ENCODE measurements at places on chromosomes 3 and 15. TPM values are rescaled to one million over a fixed set of nuclear protein-coding genes. Genes with fewer than 3 reads are reported as not detected.

The ABI3BP gene
- 1.5 TPM for total RNA-seq

The ITPKA gene
- total RNA-seq: 8.8 TPM

The RGMA gene
- 0.31 TPM for total RNA-seq

The NRG4 gene
- total RNA-seq: 0.47 TPM

The C3orf22 gene
- not detected for total RNA-seq

The TLR9 gene
- 0.02 TPM for total RNA-seq

The EIF4A2 gene
- total RNA-seq: 145 TPM

The TNFAIP8L3 gene
- total RNA-seq: 34.7 TPM

The COX17 gene
- 104 TPM for total RNA-seq

The CCDC12 gene
- total RNA-seq: 59.7 TPM

The CCDC39 gene
- total RNA-seq: not detected

The CNTN6 gene
- not detected for total RNA-seq

The CASR gene
- not detected for total RNA-seq

The CIB2 gene
- 28.0 TPM for total RNA-seq

The ALDH1A3 gene
- total RNA-seq: 14.5 TPM

The ERICH6 gene
- not detected for total RNA-seq

The CEP19 gene
- 2.9 TPM for total RNA-seq

The LSAMP gene
- 0.14 TPM for total RNA-seq

The P2RY12 gene
- not detected for total RNA-seq

The ZNF860 gene
- total RNA-seq: 1.1 TPM

The KBTBD13 gene
- total RNA-seq: not detected

The ISG20 gene
- total RNA-seq: 33.0 TPM

The EAF1 gene
- 14.4 TPM for total RNA-seq

All from A549 treated with Hydrocortisone at 1 μM for 4 hours (cell line).